ENCODE measurements at places on chromosomes 11 and 22.
A peak's percentile ranks its signal among the peaks of the same experiment; 100 is the strongest.

GRCh38 chr11:102572554-102573220 is 42.1 kb upstream of the MMP7 start:
- no peak for DNase-seq

DNA sequence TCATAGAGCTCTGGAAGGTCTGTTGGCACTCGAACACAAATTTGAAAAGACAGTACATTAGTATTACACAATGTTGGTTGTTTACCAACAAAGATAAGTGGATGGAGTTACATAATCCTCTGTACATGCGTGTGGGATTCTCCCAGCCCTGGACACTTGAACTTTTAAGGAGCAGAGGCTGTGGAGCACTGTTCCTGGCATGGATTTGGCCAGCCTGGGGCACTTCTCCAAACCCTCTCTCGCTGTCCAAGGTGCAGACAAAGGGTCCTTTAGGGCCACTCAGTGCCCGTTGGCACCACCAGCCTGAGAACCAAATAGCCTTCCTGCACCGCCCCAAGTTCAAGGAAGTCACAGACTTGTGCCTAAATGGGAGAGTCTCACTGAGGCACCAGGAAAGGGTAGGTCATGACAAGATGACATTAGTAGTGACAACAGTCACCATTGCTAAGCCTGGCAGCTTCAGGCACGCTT is 1.6 kb upstream of the ANO1 start:
- DNase-seq: no peak

DNA sequence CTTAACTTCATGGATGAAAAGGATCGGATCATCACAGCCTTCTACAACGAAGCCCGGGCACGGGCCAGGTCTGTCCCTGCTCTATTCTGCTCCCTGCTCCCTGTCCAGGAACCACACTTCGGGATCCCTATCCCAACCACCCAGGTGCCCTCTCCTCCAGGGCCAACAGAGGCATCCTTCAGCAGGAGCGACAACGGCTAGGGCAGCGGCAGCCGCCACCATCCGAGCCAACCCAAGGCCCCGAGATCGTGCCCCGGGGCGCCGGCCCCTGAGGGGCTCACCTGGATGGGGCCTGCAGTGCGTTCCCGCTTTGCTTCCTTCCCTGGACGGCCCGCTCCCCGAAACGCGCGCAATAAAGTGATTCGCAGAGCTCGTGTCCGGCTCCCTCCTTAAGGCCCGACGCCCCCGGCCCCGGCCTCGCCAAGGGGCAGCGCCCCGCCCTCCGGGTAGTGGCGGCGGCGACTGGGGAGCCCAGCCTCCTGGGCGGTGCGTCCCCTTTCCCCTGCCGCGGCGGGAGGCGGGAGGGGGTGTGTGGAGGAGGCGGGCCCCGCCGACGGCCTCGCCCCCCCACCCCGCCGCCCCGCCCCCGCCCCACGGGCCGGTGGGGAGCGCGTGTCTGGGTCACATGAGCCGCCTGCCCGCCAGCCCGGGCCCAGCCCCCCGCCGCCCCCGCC is at the start of gene VEGFB:
Gene VEGFB, plus strand, starts transcription at position 672 of the 674 bp plus-strand sequence. CDS start 250 bp downstream, outside the sequence.
- DNase-seq: peak; percentile 62

DNA sequence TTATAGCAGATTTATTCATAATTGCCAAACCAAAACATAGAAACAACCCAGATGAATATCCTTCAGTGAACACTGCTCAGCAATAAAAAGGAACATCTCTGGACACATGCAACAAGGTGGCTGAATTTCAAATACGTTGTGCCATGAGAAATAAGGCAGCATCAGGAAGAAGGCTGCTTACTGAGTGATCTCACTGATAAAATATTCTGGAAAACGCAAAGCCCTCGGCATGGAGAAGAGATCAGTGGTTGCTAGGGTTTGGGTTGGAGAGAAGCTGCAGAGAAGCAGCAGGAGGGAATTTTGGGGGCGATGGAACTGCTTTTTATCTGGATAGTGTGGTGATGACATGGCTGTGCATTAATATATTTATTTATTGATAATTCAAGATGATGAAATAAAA is 11.0 kb upstream of the SHANK2 start:
- DNase-seq: no peak

DNA sequence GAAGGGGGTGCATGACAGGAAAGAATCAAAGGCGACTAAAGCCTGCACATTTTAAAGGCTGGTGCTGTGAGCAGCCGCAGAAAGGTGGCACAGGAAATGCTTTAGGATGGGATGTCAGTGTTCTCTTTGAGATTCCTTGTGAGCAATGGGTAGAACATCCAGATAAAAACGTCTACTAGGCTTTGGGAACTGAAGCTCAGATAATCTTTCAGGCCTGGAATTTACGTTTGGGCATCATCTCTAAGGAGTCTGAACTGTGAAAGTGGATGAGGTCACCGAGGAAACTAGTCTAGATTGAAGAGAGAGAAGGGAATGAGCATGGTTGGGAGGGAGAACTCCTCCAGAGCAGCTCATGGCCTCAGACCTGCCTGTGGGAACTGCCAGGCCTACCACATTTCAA is 65.7 kb downstream of the FLI1 start:
- DNase-seq: no peak

GRCh38 chr11:1774886-1775285 is 11.2 kb upstream of the CTSD start:
- DNase-seq: no peak

- no peak for DNase-seq
These were observed 962.3 kb upstream of the RAG2 start for GRCh38 chr11:37560346-37560745.

DNA sequence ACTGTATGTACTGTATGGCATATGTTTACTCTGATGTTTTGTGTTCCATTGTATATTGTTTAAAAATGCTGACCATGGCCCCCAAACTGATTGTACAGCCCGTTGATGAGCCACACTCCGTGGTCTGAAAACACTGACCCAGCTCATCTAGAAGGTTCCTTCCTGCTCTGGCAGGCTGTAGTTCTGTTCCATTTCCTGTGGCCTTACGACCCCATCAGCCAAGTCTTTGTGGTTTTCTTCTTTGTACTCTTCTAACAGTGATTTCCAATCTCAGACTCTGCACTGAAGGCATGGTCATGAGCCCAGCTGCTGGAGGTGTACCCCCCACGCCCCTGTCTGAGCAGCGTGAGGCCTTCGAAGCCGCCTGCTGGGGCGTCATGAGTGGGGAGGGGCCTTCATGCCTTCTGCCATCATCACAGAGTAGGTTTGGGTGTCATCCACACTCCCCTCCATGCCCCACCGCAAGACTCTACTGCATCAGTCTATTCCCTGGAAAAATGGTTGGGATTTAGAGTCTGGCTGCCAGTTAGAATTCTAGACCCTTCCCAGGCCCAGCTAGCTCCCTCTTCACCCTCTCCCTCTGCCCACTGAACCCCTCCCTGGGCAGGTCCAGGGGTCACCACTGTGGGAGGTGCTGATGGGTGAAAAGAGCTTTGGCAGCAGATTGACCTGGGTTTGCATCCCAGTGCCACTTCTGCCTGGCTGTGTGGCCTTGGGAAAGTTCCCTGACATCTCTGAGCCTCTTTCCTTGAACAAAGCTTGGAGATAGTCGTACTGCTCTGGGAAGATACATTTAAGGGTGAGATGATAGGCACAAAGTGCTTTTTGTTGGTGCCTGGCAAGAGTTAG is 11.3 kb upstream of the C11orf96 start:
- DNase-seq: no peak

GRCh38 chr11:120651836-120652235 is 140.3 kb downstream of the GRIK4 start:
- DNase-seq: no peak

GRCh38 chr22:33652615-33653014 is 267.7 kb downstream of the LARGE1 start:
- no peak for DNase-seq

GRCh38 chr11:110798201-110798900 is 86.1 kb upstream of the ARHGAP20 start:
- no peak for DNase-seq

GRCh38 chr11:6351782-6352382 is 31.6 kb upstream of the CAVIN3 start:
- no peak for DNase-seq

DNA sequence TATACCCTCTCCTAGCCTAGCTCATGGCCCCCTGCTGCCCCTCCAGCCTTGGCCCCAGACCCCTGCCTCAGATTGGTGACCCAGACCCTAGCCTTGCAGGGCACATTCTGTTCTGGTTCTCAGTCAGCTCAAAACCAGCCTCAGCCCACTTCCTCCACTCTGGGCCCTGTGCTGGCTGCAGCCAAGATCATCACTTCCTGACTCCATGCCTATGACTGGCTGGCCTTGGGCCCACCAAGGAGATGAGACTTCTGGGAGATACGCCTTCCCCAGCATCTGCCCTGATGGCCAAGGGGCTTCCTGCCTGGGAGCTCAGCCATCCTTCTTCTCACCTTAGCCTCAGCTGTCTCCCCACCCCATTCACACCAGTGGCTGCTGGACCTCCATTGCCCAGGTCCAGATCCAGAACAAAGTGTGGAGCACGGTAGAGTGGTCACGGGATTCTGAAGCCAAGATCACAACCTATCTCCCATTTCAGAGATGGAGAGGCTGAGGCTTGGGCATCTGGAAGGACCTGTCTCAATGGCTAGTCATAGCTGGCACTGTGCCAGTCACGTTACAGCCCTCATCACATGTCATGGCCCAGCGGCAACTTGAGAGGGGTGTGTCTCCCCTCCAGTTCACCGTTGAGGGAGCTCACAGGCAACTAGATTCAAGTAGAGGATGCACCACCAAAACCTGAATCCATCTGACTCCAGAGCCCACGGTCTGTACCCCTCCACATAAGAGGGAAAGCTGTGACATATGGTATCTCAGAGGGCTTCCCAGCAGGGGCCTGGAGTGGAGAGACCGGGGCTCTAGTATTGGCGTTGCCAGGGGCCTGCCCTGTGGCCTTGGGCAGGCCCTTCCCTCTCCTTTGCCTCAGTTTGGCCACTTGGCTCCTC is 43.0 kb upstream of the KLHL35 start:
- no peak for DNase-seq

GRCh38 chr11:45384016-45384415 is 97.9 kb upstream of the SYT13 start:
- no peak for DNase-seq

DNA sequence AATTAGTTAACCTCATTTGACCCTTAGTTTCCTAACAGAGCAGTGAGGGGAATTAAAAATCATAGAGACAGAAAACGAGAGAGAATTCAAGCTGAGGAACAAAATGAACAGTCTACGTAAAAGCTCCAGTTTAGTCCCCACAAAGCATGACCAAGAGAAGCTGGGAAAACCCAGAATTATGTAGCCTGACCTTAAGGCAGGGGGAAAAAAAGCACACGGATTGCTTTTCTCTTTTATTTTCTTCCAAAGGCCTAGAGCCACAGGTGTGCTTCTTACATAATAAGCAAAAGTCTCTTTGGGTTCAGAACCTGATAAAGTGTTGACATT is 514 bp upstream of the AMBRA1 start:
- DNase-seq: no peak

- peak; percentile 74 for DNase-seq
These were observed 415.1 kb downstream of the ETS1 start for GRCh38 chr11:128172046-128172878.

GRCh38 chr11:69216647-69217051 is 60.9 kb downstream of the SMIM38 start:
- DNase-seq: no peak

GRCh38 chr11:8354622-8355415 is 91.1 kb upstream of the LMO1 start:
- no peak for DNase-seq

GRCh38 chr11:72234514-72234830 is 9.5 kb downstream of the PHOX2A start:
- no peak for DNase-seq

DNA sequence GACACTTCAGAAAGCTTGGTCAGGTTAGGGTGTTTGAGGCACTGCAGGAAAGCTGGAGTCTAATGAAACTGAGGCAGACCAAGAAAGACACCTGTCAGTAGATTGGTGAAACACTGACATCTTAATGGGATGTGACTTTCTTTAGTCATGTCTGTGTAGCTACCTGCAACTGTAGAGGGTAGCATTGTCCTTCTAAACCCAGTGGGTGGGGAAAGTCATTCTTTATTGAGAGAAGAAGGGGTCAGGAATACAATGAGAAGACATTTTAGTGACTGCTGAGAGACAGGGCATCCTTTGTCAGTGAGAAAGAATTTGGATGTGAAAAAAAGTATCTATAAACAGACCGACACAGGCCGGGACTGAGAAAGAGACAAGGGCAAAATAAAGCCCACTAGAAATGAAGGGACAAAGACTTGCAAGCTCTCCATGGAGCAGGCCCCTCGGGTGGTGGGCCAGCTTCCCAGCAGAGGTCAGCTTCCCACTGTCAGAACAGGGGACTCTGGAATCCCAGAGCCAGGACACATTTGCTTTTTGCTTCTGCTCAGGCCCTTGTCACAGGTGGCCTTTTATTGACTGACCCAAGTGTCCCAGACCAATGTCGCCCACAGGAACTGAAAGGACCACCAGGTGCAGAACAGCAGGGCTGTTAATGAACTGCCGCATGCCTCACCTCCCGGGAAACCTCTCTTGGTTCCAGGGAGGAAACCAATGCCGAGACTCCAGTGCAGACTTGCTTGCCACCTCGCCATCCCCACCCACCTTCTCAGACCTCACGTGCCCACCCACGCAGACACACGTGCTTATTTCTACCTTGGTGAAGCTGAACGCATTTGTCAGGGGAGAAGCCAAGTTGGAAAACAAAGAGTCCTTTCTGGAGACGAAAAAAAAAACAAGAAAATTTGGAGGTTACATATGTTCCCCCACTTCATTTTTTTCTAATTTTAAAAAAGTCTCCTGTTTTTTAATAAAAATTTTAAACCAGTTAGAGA is 212.8 kb downstream of the TENM4 start:
- DNase-seq: no peak

GRCh38 chr11:83088965-83089364 is 17.3 kb upstream of the RAB30 start:
- DNase-seq: no peak

DNA sequence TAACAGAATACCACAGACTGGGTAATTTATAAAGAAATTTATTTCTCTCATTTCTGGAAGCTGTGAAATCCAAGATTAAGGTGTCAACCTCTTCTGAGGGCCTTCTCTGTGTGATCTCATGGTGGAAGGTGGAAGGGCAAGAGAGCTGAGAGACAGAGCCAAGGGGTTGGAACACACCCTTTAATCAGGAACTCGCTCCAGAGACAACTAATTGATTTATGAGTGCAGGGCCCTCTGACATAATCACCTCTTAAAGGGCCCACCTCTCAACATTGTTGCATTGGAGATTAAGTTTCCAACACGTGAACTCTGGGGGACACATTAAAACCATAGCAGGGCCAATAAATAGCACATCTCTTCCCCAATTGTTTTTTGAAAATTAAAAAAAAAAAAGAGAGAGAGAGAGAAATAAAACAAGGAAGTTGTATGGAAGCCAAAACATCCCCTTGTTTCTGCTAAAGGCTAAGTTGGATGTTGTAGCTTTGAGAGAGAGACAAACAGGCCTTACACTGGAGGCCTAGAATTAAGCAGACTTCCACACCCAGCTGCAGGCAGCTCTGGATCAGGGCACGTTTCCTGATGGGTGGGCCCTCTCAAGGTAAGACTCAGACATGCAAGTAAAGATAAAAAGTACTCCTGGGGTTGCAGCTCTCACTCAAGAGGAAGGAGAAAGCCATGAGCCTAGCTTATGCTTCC is 64.1 kb upstream of the BIRC3 start:
- no peak for DNase-seq

DNA sequence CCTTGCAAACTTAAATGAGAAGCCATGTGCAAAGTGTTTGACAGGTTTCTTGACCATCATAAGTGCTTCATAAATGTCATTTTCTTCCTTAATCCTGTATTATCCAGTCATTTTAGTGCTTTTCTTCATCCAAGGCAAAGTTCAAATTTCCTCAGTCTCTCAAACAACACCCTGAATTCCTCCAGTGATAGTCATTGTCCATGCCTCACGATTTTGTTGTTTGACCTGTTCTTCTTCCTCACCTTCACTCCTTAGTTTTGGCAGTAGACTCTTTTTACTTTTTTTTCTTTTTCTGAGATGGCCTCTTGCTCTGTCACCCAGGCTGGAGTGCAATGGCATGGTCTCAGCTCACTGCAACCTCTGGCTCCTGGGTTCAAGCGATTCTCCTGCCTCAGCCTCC is 1257.3 kb downstream of the FAM181B start:
- DNase-seq: no peak
